Mucosa of gallbladder (tissue), 1 donor: ENCODE measurements at places on chromosomes 3 and 15. TPM values are rescaled to one million over a fixed set of nuclear protein-coding genes. Genes with fewer than 3 reads are reported as not detected.

Gene BFSP2
- not detected for total RNA-seq

Gene TICRR
- total RNA-seq: 0.37 TPM

Gene XCR1
- 0.66 TPM for total RNA-seq

Gene DNAJB8
- total RNA-seq: not detected

Gene ALPK3
- total RNA-seq: 7.6 TPM

DNA sequence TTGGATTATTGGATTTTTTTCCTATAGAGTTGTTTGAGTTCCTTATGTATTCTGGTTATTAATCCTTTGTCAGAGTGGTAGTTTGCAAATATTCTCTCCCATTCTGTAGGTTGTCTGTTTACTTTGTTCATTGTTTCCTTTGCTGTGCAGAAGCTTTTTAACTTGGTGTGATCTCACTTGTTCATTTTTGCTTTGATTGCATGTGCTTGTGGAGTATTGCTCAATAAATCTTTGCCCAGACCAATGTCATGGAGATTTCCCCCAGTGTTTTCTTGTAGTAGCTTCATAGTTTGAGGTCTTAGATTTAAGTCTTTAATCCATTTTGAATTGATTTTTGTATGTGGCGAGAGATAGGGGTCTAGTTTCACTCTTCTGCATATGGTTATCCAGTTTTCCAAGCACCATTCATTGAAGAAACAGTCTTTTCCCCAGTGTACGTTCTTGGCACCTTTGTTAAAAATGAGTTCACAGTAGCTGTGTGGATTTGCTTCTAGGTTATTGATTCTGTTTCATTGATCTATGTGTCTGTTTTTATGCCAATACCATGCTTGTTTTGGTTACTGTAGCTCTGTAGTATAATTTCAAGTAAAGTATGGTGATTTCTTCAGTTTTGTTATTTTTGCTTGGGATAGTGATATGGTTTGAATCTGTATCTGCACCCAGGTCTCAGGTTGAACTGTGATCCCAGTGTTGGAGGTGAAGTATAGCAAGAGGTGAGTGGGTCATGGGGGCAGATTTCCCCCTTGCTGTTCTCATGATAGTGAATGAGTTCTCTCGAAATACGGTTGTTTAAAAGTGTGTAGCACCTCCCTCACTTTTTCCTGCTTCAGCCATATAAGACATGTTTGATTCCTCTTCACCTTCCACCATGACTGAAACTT, 46.1 kb upstream of the TNFSF10 start:
- DNase-seq: no peak

- DNase-seq: no peak
Measured at GRCh38 chr3:97066531-97066930, 252.1 kb downstream of the EPHA6 start.

GRCh38 chr15:99154271-99154670, 49.4 kb downstream of the SYNM start:
- peak; percentile 44 for DNase-seq

DNA sequence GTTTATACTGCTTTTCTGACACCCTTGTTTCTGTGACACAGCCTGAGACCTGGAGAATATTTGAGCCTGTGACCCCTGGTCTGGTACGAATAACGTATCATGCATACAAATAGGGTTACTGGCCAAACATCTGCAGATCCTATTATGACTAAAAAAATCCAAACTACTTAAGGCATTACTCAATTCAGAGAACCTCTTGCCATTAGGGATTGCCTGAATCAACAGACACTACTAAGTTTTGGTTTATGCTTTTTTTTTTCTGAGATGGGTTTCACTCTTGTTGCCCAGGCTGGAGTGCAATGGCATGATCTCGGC, 35.4 kb downstream of the OSBPL10 start:
- no peak for DNase-seq

- DNase-seq: no peak
Measured at GRCh38 chr3:145807990-145808389, 353.0 kb downstream of the PLOD2 start.

DNA sequence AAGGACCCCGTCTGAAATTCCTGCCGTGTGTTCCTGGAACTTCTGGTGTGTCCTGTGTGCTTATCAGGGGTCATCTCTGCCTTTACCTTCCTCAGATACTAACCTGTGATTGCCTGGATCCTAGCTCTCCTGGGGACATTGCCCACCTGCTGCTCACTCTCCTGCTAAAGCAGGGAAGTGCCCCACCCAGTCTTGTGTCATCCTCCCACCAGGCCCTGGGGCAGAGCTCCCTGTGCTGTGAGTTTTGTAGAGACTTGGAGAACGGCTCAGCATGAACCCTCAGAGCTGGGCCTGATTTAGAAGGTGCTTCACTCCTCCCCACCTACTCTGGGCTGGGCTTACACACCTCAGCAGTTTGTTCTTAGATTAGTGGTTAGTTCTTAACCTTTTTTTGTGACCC, 3.8 kb upstream of the TMEM44 start:
- DNase-seq: no peak

- DNase-seq: no peak
Measured at GRCh38 chr3:23435904-23436303, 232.8 kb downstream of the UBE2E2 start.
